ENCODE measurements at places on chromosomes 4 and X.

DNA sequence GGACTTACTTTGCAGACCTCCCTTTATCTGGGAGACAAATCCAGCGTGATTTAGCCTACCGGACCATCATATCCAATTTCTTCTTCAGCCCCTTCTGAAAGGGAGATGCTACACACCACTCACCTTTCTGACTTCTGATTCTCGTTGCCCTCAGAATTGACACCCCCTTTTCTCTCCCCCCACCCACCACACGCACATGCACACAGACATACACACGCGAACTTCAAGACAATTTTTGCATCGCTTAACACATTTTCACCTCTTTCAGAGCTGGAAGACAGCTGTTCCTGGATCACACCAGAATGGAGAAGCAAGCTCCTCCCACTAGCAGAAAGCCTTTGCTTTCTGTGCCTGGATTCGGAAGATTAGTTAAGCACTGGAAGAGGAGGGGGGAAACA, 1.0 kb upstream of the SNCA start:
- no peak for DNase-seq

DNA sequence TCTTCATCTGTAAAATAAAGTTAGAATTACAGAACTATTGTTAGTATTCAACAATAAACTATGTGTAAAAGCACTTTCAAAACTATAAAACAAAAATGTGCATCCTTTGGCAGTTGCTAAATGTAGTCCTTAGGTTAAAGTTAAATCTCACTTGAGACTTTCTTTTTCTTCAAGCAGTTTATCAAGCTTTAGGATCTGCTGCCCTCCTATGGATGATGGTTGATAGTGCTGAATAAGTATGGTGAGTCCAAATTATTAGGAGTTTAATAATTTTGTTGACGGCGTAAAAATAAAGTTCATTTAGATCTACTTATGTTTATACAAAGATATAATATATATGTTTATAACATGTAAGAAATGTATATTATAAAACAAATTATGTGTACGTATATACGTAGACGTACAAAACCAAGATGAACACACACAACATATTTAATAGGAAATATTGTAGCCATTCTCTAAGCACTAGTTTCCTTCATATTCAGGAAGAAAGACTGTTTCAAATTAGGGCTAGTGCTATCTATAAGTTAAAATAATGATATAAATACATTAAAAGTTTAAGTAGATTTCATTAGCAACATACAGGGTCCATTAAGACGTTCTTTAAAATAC, 22.3 kb downstream of the UGT2A2 start:
- no peak for DNase-seq

DNA sequence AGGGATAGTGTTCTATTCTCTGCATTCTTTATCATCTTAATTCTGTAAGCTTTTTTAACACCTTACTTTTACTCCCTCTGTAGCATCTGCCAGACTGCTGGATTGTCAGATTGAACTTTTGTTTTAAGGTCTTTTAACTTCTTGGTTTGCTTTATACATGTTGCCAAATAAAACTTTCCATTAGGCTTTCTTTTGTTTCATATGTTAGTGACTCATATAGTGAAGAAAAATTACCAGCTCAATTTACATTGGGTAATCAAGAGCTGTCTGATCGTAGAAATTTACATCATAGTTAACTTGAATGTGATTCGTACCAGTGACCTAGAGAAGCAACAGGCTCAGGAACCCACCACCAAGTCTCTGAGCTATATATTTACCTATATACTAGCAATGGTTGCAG, 28.5 kb upstream of the KLHL4 start:
- DNase-seq: no peak

- DNase-seq: no peak
Observed at GRCh38 chr4:78661921-78662521, 110.5 kb downstream of the ANXA3 start.

Measured in effector memory CD4-positive, alpha-beta T cell (primary cell).